ENCODE measurements at places on chromosomes 12 and 14.
A peak's percentile ranks its signal among the peaks of the same experiment; 100 is the strongest.

DNA sequence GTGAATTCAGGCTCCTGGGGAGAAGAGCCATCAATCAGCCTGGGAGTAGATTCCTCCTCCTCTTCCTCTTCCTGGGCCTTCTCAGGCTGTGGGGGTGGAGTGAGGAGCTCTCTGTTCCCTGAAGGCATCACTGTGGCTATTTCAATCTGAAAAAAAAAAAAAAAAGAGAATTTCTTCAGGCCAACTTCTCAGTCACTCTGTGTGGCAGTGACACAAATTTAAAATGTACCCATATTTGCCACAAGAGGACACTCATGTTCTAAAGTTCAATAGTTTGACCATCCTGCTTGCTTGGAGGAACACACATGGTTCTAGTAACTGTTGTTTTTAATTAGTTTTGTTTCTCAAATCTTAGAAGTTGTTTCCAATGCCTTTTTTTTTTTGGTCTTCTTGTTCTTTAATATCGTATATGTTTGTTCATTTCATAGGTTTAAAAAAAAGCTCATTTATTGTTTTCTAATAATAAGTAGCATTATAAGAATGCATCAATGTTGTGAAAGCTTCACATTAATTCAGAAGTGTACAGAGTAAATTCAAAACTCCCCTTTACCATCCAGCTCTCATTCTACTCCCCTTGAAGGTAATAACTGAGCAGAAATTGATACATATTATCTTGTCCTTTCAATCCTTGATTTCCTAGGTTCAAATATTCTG is 23.3 kb upstream of the CCER1 start:
- DNase-seq: peak; percentile 33

GRCh38 chr14:61567838-61568571 is 127.3 kb upstream of the HIF1A start:
- no peak for DNase-seq

DNA sequence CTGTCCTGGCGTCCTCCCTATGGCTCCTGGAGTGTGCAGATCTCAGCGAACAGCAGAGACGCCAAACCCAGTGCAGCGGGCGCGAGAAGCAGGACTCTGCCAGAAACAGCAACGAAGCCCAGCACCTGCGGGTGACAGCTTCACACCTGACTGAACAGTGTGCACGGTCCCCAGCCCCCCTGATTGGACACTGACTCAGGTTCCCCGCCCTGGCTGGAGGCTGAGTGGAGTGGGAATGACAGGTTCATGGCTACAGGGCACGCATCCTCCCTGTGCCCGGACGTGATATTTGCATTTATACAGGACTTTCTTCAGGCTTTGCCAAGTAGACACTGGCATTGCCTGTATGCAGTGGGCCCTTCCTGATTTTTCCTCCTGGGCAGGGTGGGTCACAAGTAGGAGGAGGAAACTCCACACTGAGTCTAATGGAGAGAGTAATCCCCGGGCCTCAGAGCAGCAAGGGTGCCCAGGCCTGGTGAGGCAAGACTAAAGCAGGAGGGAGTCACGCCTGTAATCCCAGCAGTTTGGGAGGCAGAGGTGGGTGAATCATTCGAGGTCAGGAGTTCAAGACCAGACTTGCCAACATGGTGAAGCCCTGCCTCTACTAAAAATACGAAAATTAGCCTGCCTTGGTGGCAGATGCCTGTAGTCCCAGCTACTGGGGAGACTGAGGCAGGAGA is 71.6 kb downstream of the ASCL4 start:
- DNase-seq: no peak

GRCh38 chr12:132366341-132366861 is 37.0 kb upstream of the GALNT9 start:
- no peak for DNase-seq
